ENCODE measurements at places on chromosomes 5 and 9. TPM values are rescaled to one million over a fixed set of nuclear protein-coding genes. Genes with fewer than 3 reads are reported as not detected.

DNA sequence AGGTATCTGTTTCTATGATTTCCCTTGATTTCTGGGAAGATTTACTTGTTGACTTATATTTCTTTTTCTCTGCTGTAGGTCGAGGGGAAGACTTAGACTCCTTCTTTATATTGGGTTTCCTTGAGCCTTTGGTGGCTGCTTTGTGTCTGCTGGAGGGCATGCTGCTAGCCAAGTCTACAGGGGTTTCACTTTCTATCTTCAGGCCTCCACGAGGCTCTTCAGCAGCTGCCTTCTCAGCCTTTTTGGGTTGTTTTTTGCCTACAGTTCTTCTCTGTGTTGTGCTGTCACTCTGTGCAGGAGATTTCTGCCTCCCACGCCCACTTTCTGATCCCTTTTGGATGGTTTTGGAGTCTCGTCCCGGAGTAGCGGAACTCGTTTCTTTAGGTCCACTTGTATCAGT, 23.2 kb downstream of the LEAP2 start:
- ATAC-seq: no peak

The RAB3C gene
- total RNA-seq: 0.16 TPM

The LMNB1 gene
- 3.2 TPM for total RNA-seq

- ATAC-seq: no peak
Observed at GRCh38 chr5:177111720-177112394, 21.7 kb upstream of the NSD1 start.

DNA sequence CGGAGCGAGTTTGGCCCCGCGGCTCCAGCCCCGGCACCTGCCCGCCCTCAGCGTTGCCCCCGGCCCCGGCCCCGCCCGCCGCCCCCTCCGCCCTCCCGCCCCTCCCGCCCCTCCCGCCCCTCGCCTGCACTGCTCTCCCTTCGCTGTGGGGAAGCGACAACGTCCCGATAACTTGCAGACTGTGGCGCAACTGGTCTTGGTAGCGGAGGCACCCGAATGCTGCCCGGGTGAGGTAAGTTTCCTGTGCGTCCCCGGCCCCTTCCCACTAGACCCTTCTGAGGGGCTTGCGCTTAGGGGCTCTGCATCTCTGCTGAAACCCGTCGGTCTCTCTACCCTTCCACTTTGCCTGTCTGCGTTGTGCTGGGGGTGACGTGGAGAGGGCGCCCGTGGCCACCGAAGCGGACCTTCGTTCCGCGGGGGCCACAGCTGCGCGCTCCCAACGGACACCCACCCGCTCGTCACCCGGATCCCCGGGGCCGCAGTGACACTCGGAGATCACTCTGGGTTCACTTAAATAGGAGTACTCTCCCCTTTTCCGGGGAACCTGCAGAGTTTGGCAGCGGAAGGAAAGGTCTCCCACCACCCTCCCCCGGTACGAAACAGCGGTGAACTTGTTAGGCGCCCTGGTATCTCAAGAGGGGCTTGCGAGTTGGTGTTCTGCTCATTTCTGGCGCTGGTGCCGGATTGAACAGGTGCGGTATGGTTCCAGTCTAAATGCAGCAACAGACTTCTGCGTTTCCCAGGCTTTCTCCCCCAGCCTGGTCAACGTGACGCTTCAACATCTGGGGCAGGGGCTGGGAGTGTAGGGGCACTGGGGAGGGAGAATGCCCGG, 707 bp downstream of the PIP5K1B start:
- ATAC-seq: no peak

DNA sequence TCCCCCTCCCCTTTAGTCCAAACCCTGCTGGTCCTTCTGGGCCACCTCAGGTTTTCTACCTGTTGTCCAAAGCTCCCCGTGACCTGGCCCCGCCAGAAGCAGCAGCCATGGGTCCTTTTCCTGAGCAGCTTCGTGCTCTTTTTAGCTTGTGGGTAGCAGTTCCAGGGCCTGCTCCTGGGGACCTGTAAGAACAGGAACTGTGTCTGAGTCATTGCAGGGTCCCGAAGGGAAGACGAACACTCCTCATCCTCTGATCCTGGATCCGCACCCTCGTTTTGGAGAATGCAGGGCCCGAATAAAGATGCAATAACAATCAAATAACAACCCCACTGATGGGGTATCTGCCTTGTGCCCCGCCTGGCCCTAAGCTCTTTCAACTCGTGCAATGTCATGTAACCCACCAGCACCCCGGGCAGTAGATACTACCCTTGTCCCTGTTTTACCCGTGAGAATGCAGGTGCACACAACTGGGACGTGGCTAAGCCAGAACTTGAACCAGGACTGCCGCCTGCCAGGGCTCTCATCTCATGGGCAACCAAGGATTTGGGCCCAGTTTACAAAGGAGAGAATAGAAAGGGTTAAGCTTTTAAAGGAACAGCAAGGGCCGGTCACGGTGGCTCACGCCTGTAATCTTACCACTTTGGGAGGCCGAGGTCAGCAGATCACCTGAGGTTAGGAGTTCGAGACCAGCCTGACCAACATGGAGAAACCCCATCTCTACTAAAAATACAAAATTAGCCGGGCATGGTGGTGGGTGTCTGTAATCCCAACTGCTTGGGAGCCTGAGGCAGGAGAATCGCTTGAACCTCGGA, 33.2 kb downstream of the NEK6 start:
- ATAC-seq: no peak

- no peak for ATAC-seq
Observed at GRCh38 chr5:33832404-33833236, 59.2 kb downstream of the ADAMTS12 start.

The DDX46 gene
- total RNA-seq: 46.4 TPM

The C5orf58 gene
- not detected for total RNA-seq

The ADAMTS2 gene
- total RNA-seq: 23.7 TPM

GRCh38 chr5:16418471-16418922, 47.1 kb downstream of the ZNF622 start:
- ATAC-seq: no peak

- no peak for ATAC-seq
Observed at GRCh38 chr5:528629-529511, 4.6 kb upstream of the SLC9A3 start.

- ATAC-seq: no peak
Observed at GRCh38 chr9:34688329-34689115, 2.6 kb downstream of the CCL19 start.
